ENCODE measurements at places on chromosomes 13 and 19.

DNA sequence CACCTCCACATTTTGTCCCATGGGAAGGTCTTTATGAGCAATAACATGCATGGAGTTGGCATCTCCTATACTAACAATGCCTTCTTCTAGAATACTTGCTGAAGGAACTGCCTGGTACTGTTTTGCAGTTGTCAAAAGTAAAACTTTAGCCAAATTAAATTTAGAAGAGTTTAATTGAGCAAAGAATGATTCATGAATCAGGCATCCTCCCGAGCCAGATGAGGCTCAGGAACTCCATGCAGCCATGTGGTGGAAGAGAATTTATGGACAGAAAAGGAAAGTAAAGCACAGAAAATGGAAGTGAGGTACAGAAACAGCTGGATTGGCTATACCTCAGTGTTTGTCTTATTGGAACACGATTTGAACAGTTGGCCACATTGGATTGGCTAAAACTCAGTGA, 1081.9 kb downstream of the SLITRK1 start:
- no peak for DNase-seq

- DNase-seq, result no peak
Observed at GRCh38 chr19:44649578-44650145, 6.0 kb downstream of the PVR start.

GRCh38 chr19:35693835-35694599, 10.3 kb upstream of the ZBTB32 start:
- peak; percentile 82 for DNase-seq

DNA sequence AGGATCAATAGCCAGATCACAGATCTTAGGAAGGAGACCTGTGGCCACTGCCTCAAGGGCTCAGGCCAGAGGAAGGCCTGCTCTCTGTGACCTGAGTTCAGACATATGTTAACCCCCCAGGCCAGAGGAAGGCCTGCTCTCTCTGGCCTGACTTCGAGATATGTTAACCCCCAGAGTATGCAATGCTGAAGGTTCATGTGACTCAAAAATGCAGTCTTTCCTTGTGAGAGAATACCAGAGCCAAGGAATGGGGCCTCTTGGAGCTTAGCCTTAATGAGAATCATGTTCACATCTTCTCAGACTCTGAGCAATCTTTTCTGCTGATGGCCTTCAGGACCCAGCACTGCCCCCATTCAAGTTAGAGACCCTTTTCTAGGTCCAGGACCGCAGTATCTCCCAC, 36.7 kb downstream of the MBNL2 start:
- no peak for DNase-seq

DNA sequence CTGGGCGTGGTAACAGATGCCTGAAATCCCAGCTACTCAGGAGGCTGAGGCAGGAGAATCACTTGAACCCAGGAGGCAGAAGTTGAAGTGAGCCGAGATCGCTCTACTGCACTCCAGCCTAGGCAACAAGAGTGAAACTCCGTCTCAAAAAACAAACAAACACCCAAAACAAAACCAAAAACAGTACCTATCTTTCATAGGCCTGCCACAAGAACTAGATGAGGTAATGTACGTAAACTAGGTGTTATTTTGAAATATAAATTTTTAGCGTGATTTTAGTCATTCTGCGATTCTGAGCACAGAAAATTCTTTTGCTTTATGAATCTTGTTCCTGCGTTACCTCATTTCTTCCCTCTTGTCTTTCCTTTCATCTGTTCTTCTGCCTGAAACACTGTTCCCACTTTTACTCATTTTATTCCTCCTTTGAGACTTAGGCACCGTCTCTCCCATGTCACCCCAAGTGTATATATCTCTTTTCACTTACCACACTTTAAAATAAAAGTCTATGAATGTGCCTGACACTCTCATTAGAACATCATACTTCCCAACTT, 238.2 kb upstream of the HTR2A start:
- DNase-seq, result no peak
